IMR-90 (cell line): ENCODE measurements at places on chromosomes 2 and 18. TPM values are rescaled to one million over a fixed set of nuclear protein-coding genes. Genes with fewer than 3 reads are reported as not detected.

DNA sequence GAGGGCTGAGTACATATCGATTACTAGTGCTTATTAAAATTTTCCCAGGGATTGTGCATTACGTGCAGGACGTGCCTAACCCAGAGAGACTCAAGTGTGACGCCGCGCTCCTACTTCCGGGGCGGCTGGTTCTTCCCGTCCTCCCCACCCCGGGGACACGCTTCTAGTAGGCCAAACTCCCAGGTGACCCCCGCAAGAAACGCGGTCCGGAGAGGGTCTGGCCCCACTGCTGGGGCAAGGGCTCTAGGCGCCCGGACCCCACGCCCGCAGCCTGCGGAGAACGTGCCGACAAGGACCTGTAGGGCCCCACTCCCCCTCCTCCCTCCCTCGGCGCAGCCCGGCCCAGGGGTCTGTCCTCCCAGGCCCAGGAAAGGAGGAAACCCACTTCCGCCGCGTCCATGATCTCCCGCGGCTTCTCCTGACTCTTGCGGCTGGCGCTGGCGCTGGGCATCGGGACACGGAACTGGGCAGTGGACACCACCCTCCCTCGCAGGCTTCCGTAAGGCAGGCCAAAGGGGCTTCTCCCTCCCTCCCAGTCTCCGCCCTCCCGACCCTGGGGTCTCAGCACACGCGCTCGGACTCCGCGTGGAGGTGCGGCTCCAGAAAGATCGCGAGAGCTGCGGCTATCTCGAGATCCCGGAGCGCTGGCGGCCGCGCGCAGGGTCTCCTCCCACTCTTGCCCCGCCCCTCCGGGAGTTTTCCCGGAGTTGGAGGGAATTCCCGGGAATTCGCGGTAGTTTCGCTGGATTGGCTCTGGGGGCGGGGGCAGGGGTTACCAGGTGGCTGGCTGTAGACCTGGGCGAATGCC lies at the start of gene DARS1:
Gene DARS1, minus strand, starts transcription at position 609 of the 808 bp plus-strand sequence. Its CDS starts 158 bp downstream, at position 451.
- DNase-seq, result peak; percentile 91

DNA sequence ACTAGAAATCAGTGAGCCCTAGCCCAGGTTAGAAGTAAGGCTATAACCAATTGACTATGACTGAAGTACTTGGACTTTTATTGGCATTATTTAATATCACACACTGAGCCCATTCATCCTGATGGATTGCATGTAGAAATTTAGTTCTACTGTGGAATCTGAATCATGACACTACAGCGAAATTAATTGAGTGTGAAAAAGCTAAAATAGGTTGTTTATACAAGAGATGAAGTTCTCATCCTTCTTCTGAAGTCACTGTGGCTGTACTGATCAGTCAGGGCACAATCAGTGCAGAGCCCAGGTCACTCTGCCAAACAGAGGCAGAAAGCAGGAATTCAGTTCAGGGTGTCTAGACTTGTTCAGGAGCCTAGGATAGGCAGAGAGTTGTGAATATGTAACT lies 158.9 kb downstream of the BABAM2 start:
- DNase-seq, result no peak

DNA sequence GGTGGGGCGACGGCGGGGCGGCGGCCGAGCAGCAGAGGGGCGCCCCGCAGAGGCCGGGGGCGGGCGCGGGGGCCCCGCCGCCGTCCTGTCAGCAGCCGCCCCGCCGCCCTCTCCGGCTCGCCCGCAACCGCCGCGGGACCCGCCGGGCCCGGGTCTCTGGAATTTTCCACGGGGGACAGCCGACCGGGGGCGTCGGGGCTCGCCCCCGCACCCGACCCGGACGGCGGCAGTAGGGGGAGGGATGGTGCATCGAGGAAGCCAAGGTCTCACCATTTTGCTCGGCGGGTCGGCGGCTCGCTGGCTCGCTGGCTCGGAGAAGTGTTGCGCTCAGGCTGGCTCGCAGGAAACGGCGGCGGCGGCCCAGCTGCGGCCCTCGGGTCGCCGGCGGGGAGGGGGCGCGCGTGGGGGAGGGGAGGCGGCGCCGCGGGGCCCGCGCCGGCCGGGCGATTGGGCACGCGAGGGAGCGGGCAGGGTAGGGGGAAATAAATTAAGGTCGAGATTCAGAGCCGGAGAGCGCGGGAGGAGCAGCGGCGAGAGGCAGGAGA lies 405 bp downstream of the PPP3R1 start:
- DNase-seq, result no peak

The CSRNP3 gene
- 0.56 and 0.72 TPM in 2 replicates for total RNA-seq

The CPS1 gene
- total RNA-seq, result 18.6 and 20.1 TPM in 2 replicates
